ENCODE measurements at places on chromosomes 7 and 10.
A peak's percentile ranks its signal among the peaks of the same experiment; 100 is the strongest.

- no peak for DNase-seq
These were observed 287.6 kb upstream of the TPK1 start for GRCh38 chr7:145123502-145123901.

- DNase-seq = no peak
These were observed 245.7 kb downstream of the WDR11 start for GRCh38 chr10:121096617-121097431.

GRCh38 chr7:44796034-44796503 is 412 bp upstream of the PPIA start:
- no peak for DNase-seq

- DNase-seq = no peak
These were observed 51.1 kb downstream of the DPYSL4 start for GRCh38 chr10:132237871-132238270.

DNA sequence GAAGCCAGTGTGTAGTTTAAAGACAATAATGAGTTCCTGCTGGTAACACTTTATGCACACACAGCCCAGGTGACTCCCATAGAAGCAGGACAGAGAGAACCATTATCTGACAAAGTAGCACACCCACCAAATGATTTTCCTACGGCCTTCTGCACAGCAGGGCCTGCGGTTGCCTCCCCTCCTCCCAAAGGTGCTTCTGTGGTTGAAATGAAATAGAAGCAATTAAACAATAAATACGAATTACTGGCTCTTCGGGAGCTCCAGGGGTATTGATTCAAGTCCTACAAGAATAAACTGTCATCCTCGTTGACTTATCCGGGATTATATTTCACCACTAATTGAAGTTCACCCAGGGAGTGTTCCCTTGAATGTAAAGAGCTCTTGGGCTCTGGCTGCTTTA is 172.1 kb downstream of the ACTR3B start:
- no peak for DNase-seq

DNA sequence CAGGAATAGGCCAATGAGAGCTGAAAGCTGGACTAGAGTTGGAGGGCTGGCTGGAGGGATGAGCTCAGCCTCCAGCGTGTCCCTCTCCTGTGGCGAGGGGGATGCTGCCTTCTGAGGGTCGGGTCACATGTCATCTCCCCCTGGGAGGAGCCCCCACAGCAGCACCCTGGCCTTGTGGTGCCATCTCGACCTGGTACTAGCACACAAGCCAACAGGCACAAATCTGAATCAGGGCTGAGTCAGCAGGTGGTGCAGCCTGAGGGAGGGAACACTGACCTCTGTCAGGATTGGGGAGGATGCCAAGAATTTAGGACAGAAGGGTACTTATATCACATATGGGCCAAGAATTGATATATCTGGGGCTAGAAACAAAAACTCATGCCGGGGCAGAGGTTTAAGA is 280.4 kb downstream of the CELF2 start:
- no peak for DNase-seq

DNA sequence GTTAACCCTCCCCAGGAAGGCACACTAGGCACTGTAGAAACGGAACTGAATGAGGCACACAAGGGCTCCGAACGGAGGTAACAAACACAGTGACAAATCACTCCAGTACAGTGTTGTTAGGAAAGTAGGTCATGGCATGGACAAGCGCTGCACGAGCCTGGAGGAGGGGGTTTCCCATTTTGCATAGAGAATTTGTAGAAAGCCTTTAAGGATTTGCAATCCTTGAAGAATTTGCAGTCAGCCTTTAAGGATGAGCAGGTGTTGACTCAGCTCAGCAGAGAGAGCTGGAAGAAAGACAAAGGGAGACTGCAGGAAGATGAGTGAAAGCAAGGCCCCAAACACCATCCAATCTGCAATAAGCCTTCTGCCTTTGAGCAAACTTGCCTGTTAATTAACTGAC is 51.1 kb upstream of the PPP1R3C start:
- DNase-seq = no peak

DNA sequence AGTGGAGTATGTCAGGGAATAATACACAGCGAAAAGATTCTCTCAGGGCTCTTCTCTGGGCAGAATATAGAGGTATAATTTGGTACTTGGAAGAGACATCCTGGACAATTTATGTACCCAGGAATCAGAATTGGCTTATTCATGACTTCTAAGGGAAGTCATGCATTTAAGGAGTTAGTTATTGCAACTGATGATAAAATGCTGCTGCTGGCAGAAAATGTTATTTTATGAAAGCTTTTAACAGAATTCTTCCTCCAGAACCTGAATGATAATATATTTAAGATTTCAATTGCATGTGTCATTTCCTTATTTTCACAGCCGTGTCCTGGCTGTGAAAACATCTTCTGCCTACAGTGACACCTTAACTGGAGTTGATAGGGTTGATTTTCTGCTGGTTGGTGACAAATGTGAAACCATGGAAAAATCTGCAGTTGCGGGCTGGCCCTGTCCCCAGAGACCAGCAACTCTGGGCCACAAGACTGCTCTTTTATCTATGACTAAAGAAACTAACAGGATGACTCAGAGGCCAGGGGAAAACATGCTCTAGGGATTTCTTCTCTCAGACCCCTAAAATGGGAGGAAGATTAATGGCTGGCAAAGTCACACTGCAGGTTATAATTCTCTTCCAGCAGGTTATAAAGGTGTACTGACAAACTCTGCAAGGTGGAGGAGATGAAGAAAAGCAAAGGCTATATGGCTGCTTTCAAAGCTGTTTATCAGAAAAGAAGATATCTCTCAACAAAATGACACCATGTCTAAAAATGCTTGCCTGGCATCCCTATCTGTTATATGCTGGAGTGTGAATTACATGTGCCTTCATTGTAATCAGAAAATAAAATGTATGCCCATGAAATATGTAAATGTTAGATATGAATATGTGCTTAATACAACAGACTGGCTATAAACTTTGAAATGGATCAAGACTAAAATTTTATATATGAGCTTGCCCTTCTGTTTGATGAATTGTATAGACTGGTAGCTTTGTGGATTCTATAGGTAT is 12.1 kb upstream of the TRUB1 start:
- DNase-seq = peak; percentile 79

DNA sequence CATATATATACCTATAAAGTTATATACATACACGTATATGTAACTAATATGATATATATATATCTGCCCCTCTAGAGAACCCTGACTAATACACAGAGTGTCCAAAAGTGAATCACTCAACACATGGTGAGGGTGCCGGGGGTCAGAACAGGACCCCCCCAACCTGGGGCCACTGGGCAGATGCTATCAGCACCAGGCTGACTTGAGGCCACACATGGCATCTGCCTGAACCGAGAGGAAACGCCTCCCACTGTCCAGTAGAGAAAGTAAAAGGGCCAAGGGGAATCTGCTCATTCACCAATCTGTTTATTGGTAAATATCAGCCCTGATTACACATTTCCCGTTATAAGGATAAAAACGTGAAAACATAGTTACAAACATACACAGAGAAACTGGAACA is 218.3 kb downstream of the PTPRN2 start:
- no peak for DNase-seq

GRCh38 chr10:100909501-100910263 is 3.1 kb upstream of the SLF2 start:
- no peak for DNase-seq

DNA sequence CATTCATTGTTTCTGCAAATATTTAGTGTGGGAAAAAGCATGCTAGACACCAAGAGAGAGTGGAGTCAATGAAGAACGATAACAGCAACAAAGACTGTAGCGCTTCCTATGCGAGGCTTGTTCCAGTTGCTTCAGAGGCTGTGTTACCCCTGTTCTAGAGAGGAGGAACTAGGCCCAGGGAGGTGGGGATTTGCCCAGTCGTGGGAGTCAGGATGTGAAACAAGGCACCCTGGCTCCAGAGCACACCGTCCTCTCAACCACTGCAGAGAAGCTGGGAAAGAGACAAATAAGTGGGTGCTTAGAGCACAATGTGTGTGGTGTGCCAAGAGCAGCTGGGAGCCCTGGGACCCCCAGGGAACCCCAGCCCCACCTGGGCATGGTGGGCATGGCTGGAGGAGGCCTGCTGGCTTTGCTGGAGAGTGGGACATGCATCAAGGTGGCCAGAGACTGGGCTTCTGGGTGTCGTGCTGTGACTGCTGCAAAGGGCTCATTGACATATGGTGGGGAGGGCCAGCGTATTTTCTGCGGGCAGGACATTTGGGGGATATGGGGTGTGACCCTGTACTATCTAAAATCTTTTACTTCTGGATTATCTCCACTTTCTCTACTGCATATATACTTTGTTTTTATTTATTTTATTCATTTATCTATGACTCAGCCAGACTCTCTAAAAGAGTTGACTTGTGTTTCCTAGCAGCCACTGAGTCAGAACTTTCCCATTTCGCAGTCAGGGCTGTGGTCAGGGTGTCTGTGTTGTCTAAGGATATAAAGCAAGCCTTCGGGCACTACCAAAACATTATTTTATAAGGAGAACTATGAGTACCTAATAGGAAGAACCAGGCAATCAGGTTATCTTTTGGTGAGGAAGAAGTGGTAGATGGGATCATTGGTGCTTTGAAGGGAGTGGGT is 95.4 kb downstream of the TCF7L2 start:
- no peak for DNase-seq

DNA sequence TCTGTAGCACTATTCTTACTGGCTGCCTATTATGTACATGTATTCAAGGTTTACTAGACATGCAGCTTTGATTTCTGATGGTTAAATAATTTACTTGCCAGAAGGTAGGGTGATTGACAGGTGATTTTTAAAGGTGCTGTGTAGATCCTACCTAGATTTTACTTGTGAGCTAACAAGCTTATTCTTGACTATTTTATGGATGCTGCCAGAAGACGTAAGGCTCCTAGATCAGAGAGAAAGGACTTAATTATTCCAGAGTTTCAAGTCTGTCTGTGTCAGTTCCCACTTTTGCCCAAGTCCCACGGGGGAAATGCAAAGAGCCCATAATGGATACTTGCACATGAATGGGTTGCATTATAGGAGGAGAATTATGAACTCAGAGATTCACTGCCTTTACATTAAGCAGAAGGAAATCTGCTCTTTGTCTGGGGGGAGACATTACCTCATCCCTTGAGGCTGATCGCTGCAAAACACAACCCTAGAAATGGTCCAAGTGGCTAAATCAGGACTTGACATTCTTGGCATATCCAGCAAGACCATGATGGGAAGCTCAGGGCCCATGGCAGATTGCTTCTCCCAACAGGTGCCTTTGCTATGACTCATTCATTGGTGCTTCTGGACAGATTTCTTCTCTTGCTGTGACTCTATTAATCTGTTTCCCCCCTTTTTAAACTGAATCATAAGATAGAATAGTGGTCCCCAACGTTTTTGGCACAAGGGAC is 32.1 kb downstream of the GPR158 start:
- DNase-seq = no peak

DNA sequence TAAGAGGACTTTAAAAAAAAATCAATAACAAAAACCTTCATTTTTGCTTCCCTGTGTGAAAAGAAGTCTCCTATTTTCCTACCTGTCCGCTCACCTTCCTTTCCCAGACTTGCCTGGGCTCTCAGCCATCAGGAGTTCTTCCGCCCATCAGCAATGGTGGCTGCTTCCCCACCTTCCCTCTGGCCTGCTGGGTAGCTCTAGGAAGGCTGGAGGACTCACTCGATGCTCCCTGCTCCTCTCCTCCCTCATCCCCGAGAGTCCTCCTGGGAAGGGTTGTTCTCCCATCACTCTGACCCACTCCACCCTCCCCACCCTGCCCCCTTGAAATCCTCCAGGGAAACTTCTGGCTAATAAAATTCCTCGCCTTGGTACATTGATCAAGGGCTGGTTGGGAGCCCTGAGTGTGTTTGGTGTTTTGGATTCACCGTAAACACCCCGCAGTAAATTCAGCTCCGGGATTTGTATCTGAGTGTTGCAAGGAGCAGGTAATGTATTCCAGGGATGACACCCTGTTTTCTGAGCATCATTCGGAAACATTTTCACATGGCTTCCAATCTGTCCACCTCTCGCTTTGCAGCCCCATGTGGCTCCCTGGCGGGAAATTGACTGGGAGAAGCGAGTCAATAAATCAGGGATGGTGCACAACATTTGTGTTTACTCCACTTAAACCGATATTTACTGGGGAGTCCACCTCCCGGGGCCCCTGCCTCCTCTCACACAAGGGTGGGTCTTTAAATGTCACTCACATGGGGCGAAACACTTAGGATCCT is 126.4 kb upstream of the SDK1 start:
- DNase-seq = no peak

- DNase-seq = no peak
These were observed 97.4 kb downstream of the CTTNBP2 start for GRCh38 chr7:117775801-117776200.

DNA sequence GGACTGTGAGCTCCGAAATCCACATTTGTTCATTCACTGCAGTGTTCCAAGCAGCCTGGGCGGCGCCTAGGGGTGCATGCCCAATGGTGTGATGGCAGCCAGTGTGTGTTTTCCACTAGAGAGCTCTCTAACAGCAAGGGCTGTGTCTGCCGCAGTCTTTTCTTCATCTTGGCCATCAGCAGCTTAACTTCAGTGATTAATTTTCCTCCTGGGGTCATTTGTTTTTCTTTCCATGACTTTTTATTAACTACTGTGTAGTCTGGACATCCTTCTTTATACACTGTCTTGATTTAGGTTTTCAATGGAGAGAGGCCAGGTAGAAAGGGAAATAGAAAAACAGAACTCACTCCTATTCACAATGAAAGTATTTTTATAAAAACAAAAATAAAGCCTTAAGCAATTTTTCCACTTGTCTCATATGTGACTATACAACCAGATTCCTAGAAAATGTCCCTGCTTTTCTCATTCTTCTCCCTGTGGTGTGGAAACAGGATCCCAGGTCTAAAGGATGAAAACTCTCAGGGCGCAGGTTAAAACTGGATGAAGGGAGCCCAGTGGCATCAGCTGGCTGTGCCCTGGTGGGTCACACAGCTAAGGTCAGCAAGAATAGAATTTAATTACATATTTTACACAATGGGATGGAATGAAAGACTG is 176.8 kb downstream of the PKD1L1 start:
- no peak for DNase-seq

GRCh38 chr7:13047061-13047460 is 359.6 kb downstream of the ARL4A start:
- DNase-seq = no peak

GRCh38 chr10:88765816-88766215 is 6.0 kb downstream of the LIPN start:
- DNase-seq = no peak

DNA sequence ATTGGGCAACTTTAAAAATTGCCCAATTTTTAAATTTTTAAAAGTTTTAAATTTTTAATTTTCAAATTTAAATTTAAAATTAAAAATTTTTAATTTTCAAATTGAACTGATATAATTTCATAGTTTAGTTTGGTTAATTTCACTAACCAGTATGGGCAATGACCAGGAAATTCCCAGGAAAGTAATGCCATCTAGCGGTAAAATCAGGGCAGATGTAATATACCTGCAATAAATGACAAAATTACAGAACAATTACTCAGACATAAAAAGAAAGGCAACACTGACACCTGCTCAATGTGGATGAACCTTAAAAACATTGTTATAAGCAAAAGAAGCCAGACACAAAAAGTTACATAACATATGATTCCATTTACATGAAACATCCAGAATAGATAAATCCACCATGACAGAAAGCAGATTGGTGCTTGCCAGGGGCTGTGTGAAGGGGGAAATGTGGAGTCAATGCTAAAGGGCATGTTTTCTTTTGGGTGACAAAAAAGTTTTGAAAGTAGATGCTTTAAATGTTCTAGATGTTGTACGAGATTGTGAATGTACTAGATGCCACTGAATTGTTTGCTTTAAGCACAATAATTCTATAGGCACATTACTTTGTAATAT is 28.6 kb upstream of the SLC16A12 start:
- peak; percentile 70 for DNase-seq
